ENCODE measurements at places on chromosomes 5 and 9.

DNA sequence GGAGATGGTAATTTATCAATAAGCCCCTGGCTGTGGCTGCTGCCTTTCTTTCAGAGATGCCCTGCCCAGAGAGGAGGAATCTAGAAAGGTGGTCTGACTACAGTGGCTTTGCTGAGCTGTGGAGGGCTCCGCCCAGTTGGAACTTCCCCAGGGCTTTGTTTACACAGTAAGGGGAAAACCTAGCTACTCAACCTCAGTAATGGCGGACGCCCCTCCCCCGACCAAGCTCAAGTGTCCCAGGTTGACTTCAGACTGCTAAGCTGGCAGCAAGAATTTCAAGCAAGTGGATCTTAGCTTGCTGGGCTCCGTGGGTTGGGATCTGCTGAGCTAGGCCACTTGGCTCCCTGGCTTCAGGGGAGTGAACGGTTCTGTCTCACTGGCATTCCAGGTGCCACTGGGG, 865.4 kb upstream of the ACO1 start:
- DNase-seq: peak; percentile 45

- no peak for DNase-seq
Measured at GRCh38 chr9:125317704-125318103, 56.1 kb downstream of the GAPVD1 start.

- peak; percentile 1 for DNase-seq
Measured at GRCh38 chr5:27906481-27906880, 868.1 kb upstream of the CDH9 start.

- DNase-seq: no peak
Measured at GRCh38 chr5:143752165-143752850, 59.7 kb upstream of the HMHB1 start.

DNA sequence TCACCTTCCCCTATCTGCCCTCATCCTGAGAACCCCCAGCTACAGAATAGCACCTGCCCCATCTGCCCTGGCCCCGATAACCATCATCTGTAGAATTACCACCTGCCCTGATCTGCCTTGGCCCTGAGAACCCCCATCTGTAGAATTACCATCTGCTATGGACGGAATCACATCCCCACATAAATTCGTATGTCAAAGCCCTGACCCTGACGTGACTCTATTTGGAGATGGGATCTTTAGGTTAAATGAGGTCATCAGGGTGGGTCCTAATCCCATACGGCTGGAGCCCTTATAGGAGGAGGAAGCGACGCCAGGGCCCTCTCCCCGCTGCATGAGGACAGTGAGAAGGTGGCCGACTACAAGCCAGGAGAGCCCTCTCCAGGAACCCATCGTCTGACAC, 32.6 kb downstream of the SARDH start:
- no peak for DNase-seq

DNA sequence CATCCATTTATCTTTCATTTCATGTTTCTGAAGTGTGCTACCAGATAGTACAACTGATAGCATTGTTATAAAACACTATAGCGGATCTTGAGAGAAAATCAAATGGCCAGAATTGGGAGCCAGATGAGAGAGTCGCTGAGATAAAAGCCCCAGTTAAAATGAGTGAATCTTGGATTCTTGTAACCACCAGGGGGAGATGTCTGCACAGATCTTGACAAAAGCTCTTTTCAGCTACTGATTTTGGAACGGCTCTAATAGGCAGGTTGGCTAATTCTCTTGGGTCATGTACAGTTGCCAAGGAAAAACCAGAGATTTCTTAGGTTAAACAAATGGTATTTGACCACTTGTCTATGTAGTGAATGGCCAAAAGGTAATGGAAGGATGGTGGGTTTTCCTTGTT, 21.7 kb downstream of the F2RL2 start:
- DNase-seq: peak; percentile 90

DNA sequence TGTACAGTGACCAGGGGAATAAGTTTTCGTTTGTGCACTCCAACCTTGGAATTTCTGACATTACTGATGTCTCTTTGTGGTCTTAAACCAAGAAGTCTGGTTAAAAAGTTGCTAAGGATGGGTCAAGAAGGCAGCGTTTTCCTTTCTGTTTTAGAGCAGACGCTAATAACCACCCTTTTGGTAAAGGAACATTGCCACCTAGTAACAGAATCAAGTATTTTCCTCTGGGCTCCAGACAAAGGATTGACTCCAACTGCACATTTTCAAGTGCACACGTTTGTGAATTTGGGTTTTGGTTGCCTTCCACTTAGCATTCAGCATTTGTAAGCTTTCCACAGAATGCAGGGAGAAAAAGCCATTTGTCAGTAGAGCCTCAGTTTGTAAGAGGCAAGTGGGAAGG, 22.2 kb upstream of the CEP78 start:
- peak; percentile 45 for DNase-seq

GRCh38 chr9:77839459-77840140, 191.5 kb upstream of the GNA14 start:
- no peak for DNase-seq

DNA sequence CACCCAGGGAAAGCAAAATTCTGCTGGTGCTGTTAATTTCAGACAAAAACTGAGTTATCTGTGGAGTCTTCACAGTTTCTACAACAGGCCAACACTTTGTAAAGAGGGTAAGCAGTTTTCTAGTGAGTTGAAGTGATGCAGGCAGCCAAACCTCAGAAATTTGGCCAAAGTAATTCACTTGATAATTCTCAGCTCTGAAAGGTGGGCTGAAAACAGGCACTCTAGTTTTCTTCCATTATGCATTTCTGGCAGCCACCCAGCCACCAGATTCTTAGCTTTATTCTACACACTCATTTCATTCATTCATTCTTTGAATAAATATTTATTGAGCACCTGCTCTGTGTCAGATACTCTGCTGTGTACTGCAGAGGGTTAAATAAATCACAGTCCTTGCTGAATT, 184.2 kb downstream of the RAB3C start:
- no peak for DNase-seq

DNA sequence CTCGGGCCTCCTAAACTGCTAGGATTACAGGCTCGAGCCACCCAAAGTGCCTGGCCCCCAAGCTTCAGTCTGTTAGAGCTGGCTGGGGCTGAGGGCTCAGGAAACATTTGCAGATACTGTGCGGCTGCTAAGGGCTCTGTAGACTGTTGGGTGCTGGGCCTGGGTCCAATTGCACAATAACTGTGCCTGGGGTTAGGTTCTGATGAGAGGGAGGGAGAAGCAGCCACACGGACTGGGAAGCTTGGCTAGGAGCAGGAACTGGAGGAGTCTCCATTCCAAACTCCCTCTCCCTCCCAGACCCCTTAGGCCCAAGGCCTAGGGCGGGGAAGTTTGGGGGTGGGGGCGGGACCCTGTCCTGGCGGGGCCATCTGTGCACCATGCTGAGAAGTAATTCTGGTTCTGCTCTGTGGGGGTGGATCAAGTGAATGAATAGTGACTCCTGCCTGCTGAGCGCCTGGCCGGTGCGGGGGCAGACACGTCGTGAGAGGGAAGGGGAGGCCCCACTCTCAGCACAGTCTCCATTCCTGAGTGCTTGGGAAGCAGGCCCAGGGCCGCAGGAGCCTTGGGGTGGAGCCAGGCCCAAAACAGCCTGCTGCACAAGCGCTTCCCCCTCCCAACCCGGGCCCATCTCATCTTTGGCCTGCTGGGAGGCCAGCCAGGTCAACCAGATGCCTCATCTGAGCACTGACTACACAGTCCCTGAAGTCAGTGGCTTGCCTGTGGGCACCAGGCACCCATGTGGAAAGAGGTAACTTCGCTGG, 1.5 kb downstream of the ASS1 start:
- DNase-seq: peak; percentile 45

DNA sequence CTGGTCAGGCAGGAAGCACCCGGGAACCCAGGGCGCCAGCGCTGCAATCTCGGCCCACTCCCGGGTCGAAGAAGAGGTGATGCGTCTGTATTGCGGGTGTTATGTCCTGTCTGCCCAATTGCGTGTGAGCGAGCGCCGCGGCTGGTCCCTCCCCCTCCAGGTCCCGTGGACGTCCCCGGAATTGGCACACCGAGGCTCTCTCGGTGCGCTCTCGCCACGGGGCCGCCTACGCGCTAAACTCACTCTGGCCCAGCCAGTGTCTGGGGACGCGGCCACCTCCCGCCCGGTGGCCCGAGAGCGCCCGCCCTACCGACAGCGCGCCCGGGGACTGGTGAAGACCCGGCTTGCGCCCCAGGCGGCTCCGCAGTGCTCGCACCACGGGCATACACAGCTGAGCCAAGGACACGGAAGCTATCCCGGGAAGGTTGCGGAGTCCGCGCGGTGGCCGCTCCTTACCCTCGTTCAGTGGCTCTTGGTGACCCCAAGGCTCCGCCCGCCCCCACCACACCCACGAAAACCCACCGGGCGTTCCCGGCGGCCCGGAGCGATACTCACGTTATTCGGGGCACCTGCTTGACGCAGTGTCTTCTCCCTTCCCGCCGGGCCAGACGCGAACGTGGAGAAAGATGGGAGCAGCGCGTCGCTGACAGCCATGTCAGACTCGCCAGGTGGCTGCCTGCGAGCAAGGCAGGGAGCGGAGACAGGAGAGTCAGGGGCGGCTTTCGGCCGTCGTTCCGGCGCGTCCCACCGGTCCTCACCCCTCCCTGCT, 1.0 kb downstream of the KLF4 start:
- peak; percentile 50 for DNase-seq

DNA sequence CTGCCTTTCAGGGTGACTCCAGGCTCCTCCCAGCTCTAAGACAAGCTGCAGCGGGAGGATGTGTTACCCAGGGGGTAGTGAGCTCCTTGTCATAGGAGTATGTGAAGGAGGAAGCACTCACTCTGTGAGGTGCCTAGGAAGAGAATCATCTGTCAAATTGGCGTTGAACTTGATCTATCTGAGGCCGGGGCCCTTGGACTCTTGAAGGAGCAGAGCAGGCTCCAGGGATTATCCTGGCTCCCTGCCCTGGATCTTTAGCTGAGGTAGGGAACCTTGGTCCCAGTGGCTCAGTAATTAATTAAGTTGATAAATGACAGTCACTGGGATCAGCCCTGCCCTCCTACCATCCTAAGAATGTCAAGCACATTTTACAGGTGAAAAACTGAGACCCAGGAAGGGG, 15.5 kb downstream of the ADGRD2 start:
- DNase-seq: no peak

- no peak for DNase-seq
Measured at GRCh38 chr5:172624996-172625964, 15.8 kb upstream of the NEURL1B start.

- no peak for DNase-seq
Measured at GRCh38 chr9:93940951-93941350, 14.2 kb downstream of the BARX1 start.
